ENCODE measurements at places on chromosomes 16 and 17.

DNA sequence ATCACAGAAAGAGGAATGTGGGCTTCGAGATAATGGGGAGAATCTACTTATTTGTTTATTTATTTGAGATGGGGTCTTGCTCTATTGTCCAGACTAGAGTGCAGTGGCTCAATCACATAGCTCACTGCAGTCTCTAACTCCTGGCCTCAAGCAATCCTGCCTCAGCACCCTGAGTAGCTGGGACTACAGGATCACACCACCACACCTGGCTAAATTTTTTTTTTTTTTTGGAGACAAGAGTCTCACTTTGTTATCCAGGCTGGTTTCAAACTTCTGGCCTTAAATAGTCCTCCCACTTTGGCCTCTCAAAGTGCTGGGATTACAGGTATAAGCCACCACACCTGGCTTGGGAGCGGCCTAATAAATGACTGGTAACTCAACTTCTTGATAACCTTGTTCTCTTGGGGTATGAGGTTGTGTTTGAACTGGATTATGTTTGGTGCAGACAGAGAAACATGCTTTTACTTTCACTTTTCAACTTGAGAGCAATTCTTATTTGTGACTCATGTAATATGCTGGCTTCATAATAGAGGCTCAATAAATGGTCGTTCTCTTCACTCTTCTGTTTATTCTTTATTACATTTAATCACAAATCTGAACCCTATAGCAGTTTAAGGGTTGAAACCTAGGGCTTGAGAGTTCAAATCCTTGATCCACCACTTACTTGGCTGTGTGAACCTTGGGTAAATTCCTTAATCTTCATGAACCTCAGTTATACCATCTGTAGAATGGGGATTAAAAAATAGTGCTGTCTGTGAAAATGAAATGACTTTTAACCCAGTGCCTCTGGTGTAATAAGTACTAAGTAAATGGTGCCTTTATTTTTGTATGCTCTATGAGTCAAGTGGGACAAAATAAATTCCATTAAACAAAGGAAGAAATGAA, 129.1 kb upstream of the HS3ST2 start:
- no peak for DNase-seq

GRCh38 chr16:75687361-75687760, 10.6 kb upstream of the CPHXL2 start:
- no peak for DNase-seq

- no peak for DNase-seq
Measured at GRCh38 chr17:29474297-29474696, 84.1 kb downstream of the TAOK1 start.

DNA sequence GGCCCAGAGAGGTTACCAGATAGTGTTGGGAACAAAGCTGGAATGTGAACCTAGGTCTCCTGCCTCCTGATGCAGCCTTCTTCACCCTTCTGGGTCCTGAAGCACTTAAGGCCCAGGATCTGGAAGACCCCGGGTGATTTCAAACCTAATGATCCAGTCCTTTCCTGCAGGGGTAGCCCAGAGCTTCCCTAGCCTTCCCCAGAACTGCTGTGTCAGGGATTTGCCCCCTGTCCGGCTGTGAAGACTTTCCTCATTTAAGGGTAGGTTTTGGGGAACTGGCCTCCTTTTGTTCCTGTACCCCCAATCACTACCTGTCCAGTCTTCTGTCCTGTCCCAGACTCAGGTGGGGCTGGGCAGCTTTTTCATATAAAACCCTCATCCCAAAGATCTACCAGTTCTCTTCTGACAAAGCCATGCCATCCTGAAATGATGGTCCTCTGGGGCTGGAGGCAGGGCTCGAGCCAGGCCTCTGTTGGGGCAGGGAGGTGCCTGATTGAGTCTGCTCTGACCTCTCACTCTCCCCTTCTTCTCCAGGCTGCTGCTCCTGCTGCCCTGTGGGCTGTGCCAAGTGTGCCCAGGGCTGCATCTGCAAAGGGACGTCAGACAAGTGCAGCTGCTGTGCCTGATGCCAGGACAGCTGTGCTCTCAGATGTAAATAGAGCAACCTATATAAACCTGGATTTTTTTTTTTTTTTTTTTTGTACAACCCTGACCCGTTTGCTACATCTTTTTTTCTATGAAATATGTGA, 1.3 kb downstream of the MT1X start:
- DNase-seq, result no peak

Measured in H1 (cell line).